Natural killer cell treated with Interleukin-12 subunit alpha and Interleukin-12 subunit beta and Interleukin-15 and Interleukin-18, amount 100 ng/mL, for 72 hours (primary cell): ENCODE measurements at places on chromosomes 7 and 10. TPM values are rescaled to one million over a fixed set of nuclear protein-coding genes. Genes with fewer than 3 reads are reported as not detected.

The SNCG gene
- total RNA-seq, result not detected

GRCh38 chr10:131213741-131214505, 97.6 kb downstream of the TCERG1L start:
- H3K4me1 ChIP-seq, result no peaks in the 10 kb centered on the region
- no peaks in the 10 kb centered on the region for H3K27me3 ChIP-seq
- no peaks in the 10 kb centered on the region for H3K36me3 ChIP-seq
- H3K27ac ChIP-seq, result no peak overlapping the region
- DNase-seq, result no peak

GRCh38 chr10:6333086-6333485, 130.4 kb downstream of the PFKFB3 start:
- H3K27me3 ChIP-seq, result no peaks in the 10 kb centered on the region
- no peak overlapping the region for H3K4me3 ChIP-seq
- H3K27ac ChIP-seq, result peak overlapping the region; percentile 34
- peaks cover 9% of the 10 kb centered on the region for H3K36me3 ChIP-seq
- DNase-seq, result no peak
- H3K4me1 ChIP-seq, result no peaks in the 10 kb centered on the region

GRCh38 chr7:55552320-55553023, 19.8 kb downstream of the VOPP1 start:
- peak overlapping the region; percentile 8 for H3K4me3 ChIP-seq
- H3K27ac ChIP-seq, result peak overlapping the region; percentile 60
- peaks cover 23% of the 10 kb centered on the region for H3K36me3 ChIP-seq
- no peaks in the 10 kb centered on the region for H3K27me3 ChIP-seq
- H3K4me1 ChIP-seq, result peaks cover 83% of the 10 kb centered on the region

GRCh38 chr10:76001461-76001860, 570.0 kb downstream of the LRMDA start:
- H3K36me3 ChIP-seq, result no peaks in the 10 kb centered on the region
- H3K4me1 ChIP-seq, result no peaks in the 10 kb centered on the region
- no peak for DNase-seq
- H3K27me3 ChIP-seq, result no peaks in the 10 kb centered on the region

- H3K4me3 ChIP-seq, result no peak overlapping the region
- peaks cover 5% of the 10 kb centered on the region for H3K36me3 ChIP-seq
- no peaks in the 10 kb centered on the region for H3K4me1 ChIP-seq
These were observed 35.8 kb downstream of the GNAI1 start for GRCh38 chr7:80170445-80170844.

- no peak for DNase-seq
- peaks cover 5% of the 10 kb centered on the region for H3K4me1 ChIP-seq
- no peak overlapping the region for H3K4me3 ChIP-seq
- peak overlapping the region; percentile 31 for H3K27ac ChIP-seq
- no peaks in the 10 kb centered on the region for H3K27me3 ChIP-seq
These were observed 92.2 kb downstream of the AVL9 start for GRCh38 chr7:32587411-32587948.

- peaks cover 24% of the 10 kb centered on the region for H3K4me1 ChIP-seq
- DNase-seq, result no peak
- H3K27me3 ChIP-seq, result no peaks in the 10 kb centered on the region
- peak overlapping the region; percentile 30 for H3K27ac ChIP-seq
- H3K36me3 ChIP-seq, result peaks cover 12% of the 10 kb centered on the region
These were observed 11.6 kb downstream of the HBP1 start for GRCh38 chr7:107180378-107180777.

DNA sequence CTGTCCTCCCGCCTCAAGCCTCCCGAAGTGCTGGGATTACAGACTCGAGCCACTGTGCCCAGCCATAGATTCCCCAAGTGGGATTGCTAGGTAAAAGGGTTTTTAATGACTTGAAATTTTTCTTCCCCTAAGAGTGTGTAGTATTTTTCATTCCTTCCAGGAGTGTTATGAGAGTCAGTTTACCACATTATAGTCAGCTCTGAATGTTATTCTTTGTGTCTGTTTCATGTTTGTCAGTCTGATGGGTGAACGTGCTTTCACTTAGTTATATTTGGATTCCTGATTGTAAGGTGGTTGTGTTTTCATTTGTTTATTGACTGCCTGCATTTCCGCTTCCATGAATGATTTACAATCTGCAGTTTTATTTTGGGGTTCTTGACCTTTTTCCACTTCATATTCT, 6.3 kb downstream of the ZNF212 start:
- H3K4me3 ChIP-seq, result peak overlapping the region; percentile 2
- DNase-seq, result no peak
- H3K4me1 ChIP-seq, result peaks cover 29% of the 10 kb centered on the region
- peak overlapping the region; percentile 52 for H3K27ac ChIP-seq
- H3K36me3 ChIP-seq, result peaks cover 8% of the 10 kb centered on the region

DNA sequence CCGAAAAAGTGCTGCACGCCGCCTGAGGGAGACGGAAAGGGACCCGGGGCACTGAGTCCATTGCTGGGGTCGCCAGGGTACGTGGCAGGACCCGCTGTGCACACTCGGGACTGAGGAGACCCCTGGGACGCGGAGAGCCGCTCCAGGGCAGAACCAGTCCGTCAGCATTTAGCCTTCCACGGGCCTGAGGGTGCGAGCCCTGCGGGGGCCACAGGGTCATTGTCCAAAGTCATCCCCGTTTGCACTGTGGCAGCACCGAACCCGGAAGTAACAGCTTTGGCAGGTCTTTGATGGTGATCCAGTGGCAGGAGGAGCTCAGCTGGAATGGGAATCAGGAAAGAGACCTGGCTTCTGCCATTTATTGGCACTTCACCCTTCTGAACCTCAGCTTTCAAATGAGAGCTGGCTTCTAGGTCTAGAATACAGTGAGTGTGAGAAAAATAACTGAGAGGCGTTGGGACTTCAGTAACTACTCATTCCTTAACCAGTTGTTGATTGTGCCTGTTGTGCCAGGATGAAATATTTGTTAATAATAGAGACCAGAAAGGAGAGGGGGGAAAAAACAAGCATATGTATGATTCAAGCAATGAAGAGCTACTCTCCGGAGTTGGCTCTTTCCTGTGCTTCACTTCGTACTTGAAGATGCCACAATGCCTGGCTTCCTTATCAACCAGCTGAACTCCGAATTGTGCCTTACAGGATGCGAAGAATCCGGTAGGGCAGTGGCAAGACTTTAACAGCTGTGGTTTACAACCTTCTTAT, 811 bp upstream of the ARHGAP12 start:
- H3K27me3 ChIP-seq, result peaks cover 8% of the 10 kb centered on the region
- H3K36me3 ChIP-seq, result no peaks in the 10 kb centered on the region
- H3K4me1 ChIP-seq, result peaks cover 31% of the 10 kb centered on the region

- H3K36me3 ChIP-seq, result peaks cover 15% of the 10 kb centered on the region
- H3K4me1 ChIP-seq, result peaks cover 16% of the 10 kb centered on the region
- H3K4me3 ChIP-seq, result no peak overlapping the region
- no peak for DNase-seq
- H3K27me3 ChIP-seq, result no peaks in the 10 kb centered on the region
These were observed 122.7 kb downstream of the TRRAP start for GRCh38 chr7:99000904-99001465.

GRCh38 chr10:132632851-132633684, 95.5 kb downstream of the INPP5A start:
- H3K4me3 ChIP-seq, result no peak overlapping the region
- peaks cover 12% of the 10 kb centered on the region for H3K27me3 ChIP-seq
- H3K4me1 ChIP-seq, result peaks cover 32% of the 10 kb centered on the region
- no peak overlapping the region for H3K27ac ChIP-seq
- H3K36me3 ChIP-seq, result no peaks in the 10 kb centered on the region
